ENCODE measurements at places on chromosomes 13 and 19.

- no peak for DNase-seq
Observed at GRCh38 chr13:100230769-100231149, 141.9 kb downstream of the PCCA start.

- peak; percentile 9 for DNase-seq
Observed at GRCh38 chr19:45667620-45668341, at the start of gene GIPR. Gene GIPR (plus strand): TSS chr19:45668221. CDS start chr19:45669521, 1,300 bp downstream.

DNA sequence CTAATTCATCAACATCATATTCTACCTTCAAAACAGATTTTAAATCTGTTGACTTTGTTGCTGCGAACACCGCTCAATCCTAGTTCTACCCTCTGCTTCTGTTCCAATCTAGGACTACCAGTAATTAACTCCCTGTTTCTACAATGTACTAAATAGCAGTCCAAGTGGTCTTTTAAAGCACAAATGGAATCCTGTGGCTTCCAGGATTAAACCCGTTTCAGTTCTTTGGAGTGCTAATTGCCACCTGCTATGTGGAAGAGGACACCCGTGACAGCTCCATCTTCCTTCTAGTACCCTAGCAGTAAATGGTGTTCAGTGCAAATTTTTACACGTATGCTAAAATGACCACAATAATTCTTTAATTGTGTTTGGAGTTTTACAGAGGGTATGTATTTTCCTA, 232.1 kb downstream of the TDRD3 start:
- no peak for DNase-seq

GRCh38 chr13:106942563-106942962, 374.6 kb upstream of the ARGLU1 start:
- DNase-seq: no peak

- no peak for DNase-seq
Observed at GRCh38 chr13:76758738-76759137, 127.5 kb downstream of the KCTD12 start.

- no peak for DNase-seq
Observed at GRCh38 chr13:39809466-39809865, 154.0 kb downstream of the COG6 start.

DNA sequence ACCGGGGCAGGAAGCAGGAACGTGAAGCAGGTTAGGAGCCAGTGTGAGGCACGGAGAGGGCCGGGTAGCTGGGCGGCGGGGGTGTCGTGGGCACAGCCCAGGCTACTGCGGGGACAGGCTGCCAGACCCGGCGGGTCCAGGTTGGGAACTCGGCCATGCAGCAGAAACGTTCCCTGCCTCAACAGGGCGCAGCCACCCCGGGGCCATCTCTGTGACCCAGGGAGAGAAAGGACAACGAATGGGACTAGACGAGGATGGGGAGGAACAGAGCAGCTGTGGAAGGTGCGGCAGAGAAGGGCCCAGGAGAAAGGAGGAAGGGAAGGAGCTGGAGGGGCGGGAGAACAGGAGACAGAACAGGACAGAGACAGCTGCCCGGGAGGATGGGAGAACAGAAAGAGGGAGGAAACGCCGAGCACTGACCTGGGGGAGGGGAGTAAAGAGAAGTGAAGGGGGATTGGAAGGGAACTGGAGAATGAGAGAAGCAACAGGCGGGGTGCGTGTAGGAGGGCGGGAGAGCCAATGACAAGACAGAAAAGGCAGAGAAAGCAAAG, 12.9 kb upstream of the GARIN5A start:
- no peak for DNase-seq

DNA sequence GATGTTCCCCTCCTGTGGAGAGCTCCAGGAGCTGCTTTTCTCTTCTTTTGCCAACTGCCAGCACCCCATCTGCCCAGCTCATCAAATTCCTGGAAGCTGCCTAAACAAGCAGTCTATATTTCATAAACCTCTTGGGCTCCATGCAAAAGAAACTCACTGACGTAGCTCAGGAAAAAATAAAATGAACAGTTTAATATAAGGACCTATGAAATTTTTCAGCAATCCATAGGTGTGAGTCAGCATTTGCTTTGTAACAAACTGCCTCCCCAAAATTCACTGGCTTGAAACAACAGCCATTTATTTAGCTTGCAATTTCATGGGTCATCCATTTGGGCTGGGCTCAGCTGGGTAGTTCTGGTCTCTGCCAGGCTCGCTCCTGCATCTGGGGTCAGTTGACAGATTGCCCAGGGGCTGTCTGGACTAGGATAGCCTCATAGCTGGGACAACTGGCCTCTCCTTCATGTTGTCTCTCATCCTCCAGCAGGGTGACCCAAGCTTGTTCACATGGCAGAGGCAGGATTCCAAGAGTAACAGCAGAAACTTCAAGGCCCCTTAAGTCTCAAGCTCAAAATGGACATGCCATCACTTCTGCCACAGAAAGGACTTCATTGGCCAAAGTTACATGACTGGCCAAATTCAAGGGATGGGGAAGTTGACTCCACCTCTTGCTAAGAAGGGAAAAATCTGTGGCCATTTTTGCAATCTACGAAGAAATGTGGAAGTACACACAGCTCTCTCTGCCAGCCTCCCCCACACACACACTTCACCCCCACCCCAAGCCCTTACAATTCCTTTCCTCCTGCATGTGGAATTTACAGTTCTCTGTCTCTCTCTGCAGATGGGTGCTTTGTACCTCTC, 7.9 kb upstream of the PVR start:
- no peak for DNase-seq

- DNase-seq: peak; percentile 2
Observed at GRCh38 chr19:38134540-38135149, 89.4 kb downstream of the DPF1 start.

DNA sequence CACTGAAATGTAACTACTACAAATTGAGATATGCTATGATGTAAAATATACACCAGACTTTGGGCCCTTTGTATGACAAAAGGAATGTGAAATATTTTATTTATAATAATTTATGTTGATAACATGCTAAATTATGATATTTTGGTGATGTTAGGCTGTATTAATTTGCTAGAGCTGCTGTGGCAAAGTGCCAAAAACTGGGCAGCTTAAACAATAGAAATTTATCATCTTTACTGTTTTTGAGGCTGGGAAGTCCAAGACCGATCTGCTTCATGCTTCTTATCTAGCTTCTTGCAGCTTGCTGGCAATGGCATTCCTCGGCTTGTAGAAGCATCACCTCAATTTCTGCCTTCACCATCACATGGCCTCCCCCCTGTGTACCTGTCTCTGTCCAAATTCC, 245.0 kb downstream of the GPC5 start:
- DNase-seq: no peak

DNA sequence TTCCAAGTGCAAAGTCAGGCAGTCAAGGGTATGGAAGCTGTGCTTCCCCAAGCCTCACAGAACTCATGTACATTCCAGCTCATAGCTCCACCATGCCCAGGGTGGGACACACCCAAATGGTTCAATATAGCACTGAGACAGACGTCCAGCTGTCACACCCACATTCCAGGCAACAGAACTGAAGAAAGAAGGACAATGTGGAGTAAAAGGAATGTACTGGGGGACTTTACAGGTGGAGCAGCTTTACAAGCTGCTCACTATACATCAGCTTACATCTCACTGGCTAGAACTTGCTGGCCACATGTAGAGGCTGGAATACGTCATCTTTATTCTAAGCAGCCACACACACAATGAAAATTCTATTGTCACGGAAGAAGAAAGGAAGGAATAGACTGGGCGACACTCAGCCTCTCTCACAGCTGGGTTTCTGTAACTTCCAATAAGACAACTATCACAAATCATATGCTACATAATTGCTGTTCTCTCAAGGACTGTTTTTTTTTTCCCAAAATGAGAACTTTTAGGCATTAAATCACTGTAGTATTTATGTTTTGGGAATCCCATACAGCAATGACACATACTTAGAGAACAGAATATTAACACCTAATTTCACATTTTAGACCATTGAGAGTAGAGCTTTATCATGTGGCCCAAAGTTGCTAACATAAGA, 86.1 kb downstream of the KLF12 start:
- no peak for DNase-seq

DNA sequence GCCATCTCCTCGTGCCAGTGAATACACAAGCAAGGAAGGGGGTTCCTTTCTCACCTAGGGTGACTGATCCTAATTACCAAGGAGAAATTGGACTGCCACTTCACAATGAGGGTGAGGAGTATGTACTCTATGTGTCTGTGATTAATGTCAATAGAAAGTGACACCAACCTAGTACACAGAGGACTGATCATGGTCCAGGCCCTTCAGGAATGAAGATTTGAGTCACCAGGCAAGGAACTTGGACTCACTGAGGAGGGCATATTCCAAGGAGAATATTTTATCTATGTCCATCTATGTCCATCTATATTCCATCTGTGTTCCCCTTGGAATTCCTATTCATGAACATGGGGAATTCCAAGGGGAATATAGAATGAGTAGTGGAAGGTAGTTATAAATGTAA, 9.2 kb upstream of the ALOX5AP start:
- DNase-seq: no peak

DNA sequence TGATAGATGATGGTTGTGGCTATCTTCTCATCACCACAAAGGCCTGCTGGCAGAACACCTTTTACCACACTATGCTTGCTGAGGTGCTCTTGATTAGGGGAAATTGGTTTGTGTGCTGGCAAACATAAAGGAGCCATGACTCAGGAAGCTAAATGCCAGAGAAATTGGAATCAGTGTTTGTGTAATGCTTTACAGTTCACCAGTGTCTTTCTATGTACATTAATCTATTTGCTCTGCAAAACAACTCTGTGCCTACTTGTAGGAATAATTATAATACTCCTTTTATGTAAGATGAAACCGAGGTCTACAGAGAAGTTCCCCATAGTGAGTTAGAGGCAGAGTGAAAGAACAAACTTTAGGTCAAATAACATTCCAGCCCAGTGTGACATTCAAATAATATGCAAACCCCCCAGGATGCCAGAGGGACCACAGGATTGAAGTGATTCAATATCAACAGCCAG, 390.5 kb upstream of the HTR2A start:
- no peak for DNase-seq

- no peak for DNase-seq
Observed at GRCh38 chr13:29454931-29455481, 140.5 kb downstream of the SLC7A1 start.

DNA sequence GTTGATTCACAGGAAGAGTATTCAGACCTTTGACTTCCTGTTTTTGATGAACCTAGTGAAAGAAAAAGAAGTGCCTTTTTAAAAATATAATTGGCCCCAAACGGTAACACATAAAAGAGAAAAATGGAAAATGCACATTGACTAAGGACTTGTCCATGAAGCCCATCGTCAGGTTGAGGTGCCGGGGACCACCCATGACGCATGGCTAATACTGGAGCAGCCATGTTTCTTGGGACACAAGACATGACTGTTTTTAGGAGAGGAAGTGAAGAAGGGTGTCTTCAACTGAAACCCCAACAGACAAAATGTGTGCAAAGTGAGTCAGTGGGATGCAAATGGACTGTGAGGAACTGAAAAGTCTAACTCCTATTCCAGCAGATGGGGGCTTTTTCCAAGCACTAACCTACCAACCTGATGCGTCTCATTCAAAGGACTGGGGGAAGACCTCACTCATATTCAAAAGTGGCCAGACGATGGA, 459.4 kb downstream of the FOXO1 start:
- no peak for DNase-seq

- DNase-seq: no peak
Observed at GRCh38 chr19:2977746-2978138, 378 bp downstream of the TLE6 start.

- DNase-seq: no peak
Observed at GRCh38 chr19:10116085-10116865, 3.4 kb downstream of the EIF3G start.

GRCh38 chr13:45737571-45738017, 35.5 kb downstream of the CBY2 start:
- no peak for DNase-seq

DNA sequence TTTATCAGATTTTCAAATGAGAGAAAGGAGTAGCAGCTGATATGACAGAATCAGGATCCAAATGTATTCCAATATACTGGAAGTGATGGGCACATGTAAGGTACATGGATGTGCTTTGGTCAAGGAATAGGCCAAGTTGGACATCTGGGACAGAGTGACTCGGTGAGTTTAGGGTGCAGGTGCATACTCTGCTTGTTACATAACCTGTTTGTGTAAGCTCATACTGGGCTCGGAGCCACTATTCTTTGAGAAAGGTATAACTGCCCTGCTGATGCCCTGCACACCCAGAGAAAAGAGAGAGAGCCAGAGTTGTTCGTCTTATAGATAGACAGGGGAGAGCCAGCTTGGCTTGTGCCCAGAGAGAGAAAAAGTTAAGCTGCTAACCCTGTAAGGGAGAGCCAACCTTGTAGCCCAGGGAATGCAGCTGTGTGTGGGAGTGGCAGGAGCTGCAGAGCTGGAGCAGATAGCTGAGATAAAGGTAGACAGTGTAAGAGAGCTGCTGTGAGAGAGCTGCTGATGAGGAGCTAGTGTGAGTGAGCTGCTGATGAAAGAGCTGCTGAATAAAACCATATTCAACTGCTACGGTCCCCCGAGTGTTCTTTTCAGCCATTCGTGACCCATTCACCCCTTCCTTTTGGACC, 40.7 kb upstream of the N4BP2L1 start:
- no peak for DNase-seq

- DNase-seq: no peak
Observed at GRCh38 chr19:38838208-38838985, 6.8 kb upstream of the ECH1 start.

- DNase-seq: no peak
Observed at GRCh38 chr13:79121286-79121685, 284.8 kb downstream of the RBM26 start.

DNA sequence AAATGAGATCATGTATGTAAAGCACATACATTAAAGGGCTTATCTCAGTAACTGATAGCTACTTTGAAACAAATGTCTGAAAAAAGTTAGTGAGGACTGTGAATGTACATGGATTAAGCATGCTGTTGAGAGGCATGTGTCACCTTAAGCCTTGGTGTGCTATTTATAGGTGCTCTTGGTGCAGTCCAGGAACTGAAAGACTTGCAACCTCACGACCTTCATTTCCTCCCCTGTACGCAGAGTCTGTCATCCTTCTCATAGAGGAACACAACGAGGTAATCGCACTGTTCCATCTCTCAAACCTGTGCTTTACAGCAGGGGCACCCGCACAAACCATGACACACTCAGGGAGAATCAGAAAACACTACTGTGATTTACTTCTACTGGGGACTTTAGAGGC, 65.6 kb downstream of the UFM1 start:
- no peak for DNase-seq

- DNase-seq: no peak
Observed at GRCh38 chr13:94217370-94217769, 262.1 kb downstream of the DCT start.

GRCh38 chr19:15722956-15723355, 4.9 kb upstream of the OR10H2 start:
- DNase-seq: no peak

GRCh38 chr19:18063463-18063862, 23.3 kb downstream of the IL12RB1 start:
- DNase-seq: no peak

DNA sequence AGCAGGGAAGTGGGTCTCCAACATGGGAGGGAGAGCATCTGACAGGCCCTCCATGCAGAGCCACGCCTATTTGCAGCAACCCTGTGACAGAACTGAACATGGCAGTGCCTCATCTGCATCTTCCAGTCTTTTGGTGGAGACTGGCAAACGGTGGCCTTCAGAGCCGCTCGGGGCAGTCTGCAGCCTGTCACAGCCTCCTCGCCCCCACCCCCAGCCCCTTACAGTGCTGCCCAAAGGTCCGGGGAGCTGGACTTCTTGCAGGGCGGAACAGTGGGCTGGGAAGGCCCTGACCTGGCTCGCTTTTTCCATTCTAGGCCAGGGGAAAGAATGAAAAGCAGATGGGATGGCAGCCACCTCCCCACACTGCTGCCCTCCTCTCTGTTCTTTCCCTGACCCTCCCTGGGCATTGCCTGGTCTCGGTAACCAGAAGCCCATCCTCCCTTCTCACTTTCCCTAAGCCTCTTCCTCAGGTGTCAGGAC, 2.7 kb downstream of the CALM3 start:
- DNase-seq: no peak

GRCh38 chr19:8212212-8212611, 3.0 kb downstream of the CERS4 start:
- no peak for DNase-seq
